AG09319 (cell line): ENCODE measurements at places on chromosomes 1 and 21.
A peak's percentile ranks its signal among the peaks of the same experiment; 100 is the strongest.

DNA sequence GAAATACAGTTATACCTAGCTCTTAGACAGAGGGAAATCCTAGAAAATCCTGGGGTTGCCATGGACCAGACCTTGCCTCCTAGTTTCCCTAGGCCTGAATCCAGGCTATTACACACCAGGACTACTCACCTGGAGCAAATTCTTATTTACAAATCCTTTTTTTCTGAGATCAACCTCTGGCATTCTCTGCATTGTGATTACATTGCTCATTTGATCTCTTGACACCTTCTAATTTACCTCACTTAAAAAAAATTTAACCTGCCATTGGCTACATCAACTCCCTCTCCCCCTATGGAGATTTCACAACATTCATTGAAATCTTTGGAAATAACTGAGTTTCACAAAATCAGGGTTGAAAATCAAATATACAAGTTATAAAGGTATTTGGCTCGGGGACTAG, 2.9 kb upstream of the C1orf105 start:
- DNase-seq, result no peak

- DNase-seq, result no peak
These were observed 11.7 kb upstream of the WNT9A start for GRCh38 chr1:227959325-227959860.

GRCh38 chr1:151841141-151841540, 1.5 kb upstream of the C2CD4D start:
- DNase-seq, result no peak

DNA sequence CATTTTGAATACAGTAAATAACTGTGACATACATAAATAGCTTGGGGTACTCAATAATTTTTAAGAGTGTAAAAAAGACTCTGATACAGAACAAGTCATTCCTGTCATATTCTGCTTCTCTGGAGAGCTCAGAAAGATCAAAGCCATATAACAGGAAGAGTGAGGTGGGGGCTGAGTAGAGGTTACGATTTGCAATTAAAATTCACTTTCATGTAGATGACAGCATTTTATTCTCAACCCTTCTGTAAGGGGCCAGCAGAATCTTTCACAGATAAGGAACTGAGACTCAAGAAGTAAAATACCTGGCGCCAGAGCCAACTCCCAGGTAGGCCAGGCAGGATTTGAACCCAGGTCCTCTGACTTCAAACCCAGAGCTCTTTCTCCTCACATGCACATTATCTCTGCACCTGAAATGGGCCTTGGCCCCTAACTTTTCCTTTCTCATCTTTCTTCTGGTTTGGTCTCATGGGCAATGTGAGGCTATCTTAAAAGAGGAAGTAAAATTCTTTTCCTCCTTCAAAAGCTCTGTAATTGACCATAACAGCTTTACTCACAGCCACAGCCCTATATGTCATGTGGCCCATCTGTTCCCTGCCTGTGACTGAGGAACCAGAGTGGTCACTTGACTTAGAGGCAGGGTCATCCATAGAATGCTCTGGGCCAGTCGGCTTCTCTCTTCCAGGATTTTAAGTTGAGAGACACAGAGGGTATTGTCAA, 80.9 kb upstream of the SYT6 start:
- DNase-seq, result no peak

- DNase-seq, result no peak
These were observed 16.6 kb upstream of the TMEM125 start for GRCh38 chr1:43253173-43253572.

DNA sequence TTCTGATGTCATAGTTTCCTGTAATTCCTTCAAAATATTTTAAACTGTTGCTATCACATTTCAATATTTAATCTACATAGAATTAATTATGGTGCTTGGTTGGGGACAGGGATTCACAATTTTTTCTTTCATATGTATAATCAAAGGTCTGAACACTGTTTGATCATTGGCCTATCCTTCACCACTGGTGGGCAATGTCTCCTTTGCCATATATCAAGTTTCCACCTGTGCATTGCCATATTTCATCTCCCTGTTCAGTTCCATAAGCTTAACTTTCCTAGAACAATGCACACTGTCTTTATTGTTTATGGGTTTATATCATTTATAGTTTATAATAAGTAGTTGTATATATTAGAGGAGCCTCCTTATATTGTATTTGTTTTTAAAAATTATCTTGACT, 374.9 kb upstream of the PTBP2 start:
- no peak for DNase-seq

DNA sequence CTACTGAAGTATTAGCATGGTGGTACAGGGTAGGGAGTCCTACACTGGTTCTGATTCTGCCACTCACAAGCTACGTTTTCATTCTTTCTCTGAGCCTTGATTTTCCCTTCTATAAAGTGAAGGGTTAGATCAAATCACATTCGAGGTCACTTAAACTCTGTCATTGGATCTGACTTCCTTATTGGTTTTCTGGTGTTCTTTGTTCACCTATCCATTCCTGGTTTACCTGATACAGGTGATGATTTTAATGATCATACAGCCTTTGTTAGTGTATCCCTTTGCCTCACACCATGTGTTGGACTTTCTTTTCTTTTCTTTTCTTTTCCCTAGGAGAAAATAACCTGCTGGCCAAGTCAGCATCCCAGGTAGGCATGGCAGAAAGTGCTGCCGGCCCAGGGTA, 74.8 kb downstream of the NOS1AP start:
- no peak for DNase-seq

DNA sequence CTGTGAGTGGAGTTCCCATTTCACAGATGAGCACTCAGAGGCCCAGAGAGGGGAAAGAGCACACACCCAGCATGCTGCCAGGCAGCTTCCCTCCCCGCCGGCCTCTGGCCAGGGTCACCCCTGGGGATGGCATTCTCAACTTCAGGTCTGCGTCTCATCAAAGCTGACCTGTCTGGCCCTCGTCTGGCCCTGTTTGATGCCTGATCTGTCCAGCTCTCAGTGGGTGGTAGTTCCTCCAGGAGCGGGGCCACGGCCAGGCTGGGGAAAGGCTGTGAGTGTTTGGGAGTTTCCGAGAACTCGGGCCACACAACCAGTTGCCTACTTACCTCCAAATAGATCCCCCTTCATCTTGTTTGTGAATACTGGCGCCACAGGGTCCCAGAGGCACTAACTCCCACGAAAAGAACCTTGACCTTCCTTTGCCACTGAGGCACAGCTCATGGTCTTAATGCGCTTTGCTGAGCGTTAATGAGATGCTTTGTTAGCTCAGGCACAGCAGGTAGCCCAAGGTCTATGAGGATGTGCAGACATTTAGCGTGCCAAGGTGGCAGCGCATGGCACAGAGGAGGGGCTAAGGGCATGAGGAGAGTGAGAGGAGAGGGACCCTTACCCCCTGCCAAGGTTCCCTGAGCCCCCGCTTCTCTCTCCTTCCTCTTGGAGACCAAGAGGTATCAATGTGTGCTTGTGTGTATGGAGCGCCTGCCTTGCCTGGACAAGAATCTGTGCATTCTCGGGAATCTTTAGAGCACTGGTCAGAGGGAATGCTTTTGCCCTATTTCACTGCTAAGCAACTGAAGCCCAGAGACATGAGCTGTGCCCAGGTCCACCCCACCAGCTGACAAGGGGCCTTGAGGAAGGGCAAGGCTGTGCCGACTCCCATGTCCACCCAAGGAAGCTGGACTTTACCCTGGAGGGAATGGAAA, 61.2 kb downstream of the DISP3 start:
- no peak for DNase-seq

- no peak for DNase-seq
These were observed 176.9 kb upstream of the VAMP3 start for GRCh38 chr1:7594002-7594713.

DNA sequence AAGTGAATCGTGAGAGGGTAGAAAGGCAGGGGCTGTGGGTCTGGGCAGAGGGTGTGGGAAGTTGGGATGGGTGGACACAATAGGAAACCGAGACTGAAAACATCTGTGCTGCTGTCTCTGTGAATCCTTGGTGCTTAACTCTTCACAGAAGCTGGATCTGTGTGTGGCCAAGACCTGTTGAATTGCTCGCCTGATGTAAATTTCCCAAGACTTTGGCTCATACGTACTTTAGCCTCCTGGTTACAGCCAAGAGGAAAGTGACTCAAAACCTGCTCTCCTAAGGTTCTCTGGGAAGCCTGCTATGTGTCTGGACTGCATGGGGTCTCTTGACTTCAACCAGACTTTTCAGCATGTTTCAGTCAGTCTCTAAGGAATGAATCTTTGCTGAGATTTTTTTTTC, 270.3 kb downstream of the RWDD3 start:
- DNase-seq, result no peak

DNA sequence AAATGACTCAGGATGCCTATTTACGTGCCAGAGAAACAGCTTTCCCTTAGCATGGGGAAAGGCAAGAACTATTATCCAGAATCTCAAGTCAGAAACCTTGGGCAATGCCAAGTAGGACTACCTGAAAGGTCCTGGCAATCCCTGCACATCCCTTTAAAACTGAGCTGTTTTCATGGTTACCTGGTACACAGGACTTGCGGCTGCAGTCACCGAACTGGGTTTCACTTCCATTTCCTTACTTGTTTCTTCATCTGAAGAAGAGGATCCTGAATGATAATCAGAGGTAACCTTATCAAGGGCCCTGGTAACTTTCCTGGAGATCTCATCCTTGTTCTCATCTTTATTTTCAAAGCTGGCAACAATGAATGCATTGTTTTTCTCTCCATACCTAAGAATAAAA, 14.3 kb downstream of the BTG3 start:
- no peak for DNase-seq

DNA sequence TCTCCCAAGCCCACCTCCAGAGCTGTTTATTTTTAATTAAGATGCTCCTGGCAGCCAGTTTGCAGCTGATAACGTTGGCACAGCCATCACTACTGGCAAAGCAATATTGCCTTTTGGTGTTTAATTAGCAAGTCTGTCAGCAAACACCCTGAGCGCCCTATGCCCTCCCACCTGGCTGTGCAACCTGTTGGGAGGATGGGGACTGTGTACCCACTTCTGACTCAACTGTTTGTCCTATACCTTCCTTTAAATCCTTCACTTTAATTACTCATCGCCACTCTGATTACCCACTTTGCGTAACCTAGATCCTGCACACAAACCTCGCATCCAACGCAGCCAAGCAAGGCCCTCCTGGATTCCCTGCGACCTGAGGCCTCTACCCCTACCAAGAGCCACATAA, 67.1 kb downstream of the BCAR3 start:
- DNase-seq, result no peak

DNA sequence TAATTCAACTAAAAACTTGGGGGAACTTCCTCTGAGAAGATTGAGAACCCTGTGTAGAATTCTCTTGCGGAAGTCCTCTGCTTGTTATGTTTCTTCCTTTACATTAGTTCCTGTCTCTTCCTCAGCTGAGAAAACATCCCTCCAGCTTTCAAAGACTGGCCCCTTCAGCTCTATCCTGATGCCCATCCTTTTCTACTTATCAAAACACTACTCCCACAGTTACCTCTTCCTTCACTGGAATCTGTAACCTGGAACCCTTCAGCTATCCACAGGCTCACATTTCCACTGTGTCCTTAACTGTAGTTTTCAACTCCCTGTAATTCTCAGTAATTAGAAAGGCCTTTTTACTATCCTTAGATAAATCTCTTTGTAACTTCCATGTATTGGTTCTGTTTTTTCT, 6.0 kb upstream of the DEDD start:
- no peak for DNase-seq

- no peak for DNase-seq
These were observed 4.2 kb downstream of the GJA4 start for GRCh38 chr1:34796990-34797389.

GRCh38 chr1:8629241-8630091, 188.0 kb downstream of the RERE start:
- peak; percentile 18 for DNase-seq

DNA sequence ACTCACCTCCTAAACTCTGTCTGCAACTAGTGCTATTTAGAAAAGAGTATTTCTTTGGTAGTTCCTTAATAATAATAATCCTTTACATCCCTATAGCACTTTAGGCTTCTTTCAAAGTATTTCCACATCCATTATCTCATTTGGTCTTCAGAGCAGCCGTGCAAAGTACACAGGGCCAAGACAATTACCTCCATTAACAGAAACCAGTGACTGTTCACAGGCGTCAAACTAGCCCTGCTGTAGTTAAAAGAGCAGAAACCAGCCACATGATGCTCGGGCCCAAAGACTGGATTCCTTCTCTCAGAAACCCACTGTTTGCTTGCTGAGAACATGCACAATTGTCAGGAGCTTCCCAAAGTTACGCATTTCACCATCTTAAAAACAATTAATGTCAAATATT, 396.0 kb upstream of the DAB1 start:
- no peak for DNase-seq

GRCh38 chr1:107575226-107575625, 389.8 kb downstream of the VAV3 start:
- DNase-seq, result no peak
